Amniotic stem cell (primary cell): ENCODE measurements at places on chromosomes 11 and 22.

- no peak for DNase-seq
These were observed 4.3 kb downstream of the ZC3H7B start for GRCh38 chr22:41305646-41306045.

DNA sequence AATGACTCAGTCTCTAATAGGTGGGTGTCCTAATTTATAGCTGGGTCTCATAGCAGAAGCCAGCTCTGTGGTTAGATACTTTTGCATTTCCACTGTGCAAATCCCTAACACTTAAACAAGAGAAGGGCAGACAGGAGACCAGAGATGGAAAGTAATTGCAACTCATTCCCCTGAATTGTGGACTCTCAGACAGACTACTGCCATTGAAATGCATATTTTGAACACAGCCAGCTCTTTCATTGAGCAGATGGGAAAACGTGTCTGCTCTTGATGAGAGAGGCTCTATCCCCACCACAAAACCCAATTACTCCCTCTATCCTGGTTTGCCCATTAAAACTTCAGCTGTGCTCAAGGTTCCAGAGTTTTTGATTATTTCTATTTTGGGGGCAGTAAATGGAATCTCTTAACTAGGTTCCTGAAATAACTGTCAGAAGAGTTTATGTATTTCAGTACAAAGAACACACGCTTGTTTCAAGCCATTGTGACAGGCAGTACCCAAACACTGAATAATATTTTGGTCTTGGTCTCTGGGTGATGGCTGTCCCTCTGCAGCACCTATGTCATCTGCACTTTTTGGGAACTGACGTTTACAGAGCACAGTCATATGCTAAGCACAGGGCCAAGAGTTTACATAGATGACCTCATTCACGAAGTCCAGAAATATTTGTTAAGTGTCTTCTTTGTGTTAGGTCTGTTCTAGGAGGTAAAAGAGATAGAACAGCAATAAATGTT is 41.7 kb downstream of the FAM227A start:
- DNase-seq = no peak

DNA sequence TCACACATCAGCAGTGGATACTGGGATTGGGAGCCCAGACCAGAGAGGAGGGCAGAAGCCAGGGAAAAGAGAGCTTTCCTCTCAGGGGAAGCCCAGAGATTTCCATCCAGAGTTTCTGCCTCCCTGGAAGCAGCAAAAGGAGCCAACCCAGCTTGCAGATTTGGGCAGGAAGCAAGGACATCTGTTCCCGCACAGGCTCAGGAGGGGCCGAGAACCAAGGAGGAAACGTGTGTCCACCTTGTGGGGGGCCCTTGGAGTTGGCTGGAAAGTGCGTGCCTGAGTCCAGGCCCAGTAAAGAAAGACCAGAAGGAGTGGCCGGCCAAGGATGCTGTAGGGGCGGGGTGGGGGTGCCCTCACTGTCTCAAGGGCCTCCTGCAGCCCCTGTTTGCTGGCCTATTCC is 6.0 kb upstream of the NPTXR start:
- no peak for DNase-seq

GRCh38 chr11:129580278-129580677 is 204.6 kb downstream of the BARX2 start:
- no peak for DNase-seq

DNA sequence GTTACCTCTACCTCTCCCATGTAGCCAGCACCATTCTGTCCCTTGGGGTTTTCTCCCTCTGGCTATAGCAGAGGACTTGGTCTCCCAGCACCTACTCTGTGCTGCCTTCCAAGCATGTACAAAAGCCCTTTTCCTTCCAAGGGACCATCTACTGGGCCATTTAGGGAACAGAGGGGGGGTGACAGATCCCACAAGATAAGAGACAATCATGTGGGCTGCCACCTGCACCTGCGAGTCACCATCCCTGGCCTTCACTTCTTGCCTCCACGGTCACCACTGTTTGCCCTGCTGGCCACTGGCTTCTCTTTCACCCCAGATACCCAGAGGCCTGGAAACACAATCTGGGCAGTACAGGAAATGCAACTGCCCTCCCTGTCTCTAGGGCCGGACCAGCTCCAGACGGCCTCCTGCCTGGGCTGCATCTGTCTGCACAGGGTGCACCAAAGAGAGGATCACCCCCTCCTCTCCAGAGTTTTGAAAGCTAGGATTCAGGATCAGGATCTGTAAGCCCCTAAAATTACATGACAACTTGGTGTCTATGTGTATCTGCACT is 160.8 kb upstream of the NECTIN1 start:
- no peak for DNase-seq

- no peak for DNase-seq
These were observed 528.5 kb upstream of the B3GAT1 start for GRCh38 chr11:134940441-134941126.

GRCh38 chr22:23677701-23677995 is 13.2 kb upstream of the RGL4 start:
- DNase-seq = no peak

DNA sequence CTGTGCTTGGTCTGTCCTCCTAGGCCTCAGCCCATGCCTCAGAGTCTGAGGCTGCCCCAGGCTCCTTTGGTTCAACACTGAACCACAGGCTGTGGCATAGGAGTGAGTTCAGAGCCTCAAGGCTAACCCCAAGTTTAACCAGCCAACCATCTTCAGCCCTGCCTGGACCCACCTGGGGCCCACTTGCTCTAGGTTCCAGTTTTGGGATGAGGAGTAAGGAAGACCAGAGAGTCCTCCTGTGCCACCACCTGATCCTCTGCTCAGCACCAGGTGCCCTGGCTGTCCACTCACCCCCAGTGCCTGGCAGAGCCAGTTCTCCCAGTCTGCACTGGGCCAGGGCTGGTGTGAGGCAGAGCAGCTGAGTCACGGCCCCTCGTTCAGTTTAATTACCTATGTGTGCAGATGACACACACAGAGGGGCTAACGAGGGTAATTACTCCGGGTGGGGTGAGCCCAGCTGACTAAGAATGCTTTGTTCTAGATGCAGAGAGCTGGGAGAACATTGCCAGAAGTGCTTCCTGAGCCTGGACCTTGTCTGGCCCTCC is 12.0 kb upstream of the TMPRSS13 start:
- no peak for DNase-seq

- no peak for DNase-seq
These were observed 95.4 kb downstream of the MORC2 start for GRCh38 chr22:30873086-30873650.

DNA sequence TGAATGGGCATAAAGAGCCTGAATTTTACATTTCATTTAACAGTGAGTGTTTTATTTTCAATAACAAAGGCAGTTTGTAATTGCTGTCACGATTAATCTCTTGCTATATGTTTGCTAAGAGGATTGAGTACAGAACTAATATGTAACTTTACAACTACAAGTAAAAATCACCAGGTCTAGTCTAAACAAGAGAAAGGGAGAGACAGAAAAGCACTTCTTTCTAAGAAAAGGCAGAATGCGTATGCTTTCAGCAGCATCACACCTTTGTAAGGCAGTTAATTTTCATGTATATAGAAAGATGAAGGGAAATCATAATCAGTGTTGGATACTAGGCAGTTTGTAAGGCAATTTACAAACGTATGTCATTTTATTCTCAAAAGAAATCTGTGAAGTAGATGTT is 169.8 kb downstream of the NELL1 start:
- DNase-seq = no peak

GRCh38 chr22:44686873-44687600 is 15.0 kb upstream of the PRR5 start:
- DNase-seq = no peak

- peak; percentile 90 for DNase-seq
These were observed 8.3 kb downstream of the KIRREL3 start for GRCh38 chr11:126992065-126992803.

DNA sequence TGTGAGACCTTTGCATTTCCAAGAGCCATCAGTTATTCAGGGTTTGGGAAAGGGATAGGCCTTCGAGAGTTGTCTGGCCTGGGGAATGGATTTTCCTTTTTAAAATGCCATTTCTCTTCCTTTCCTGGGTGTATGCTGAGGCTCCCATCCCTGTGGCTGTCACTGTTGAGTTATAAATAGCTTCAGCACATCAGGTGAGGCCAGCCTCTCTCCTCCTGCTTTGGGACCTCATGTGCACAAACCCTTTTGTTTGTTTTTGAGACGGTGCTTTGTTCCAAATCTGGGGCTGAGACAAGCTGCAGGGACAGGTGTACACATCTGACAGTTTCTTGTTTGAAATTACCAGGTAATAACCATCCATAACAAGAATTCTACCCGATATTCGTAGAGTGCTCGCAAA is 1.3 kb downstream of the TEF start:
- no peak for DNase-seq

GRCh38 chr11:115741376-115742107 is 237.3 kb upstream of the CADM1 start:
- no peak for DNase-seq

- DNase-seq = peak; percentile 14
These were observed 16.2 kb upstream of the SHANK3 start for GRCh38 chr22:50656122-50657070.

GRCh38 chr11:73157101-73158010 is 15.2 kb upstream of the FCHSD2 start:
- DNase-seq = peak; percentile 59

DNA sequence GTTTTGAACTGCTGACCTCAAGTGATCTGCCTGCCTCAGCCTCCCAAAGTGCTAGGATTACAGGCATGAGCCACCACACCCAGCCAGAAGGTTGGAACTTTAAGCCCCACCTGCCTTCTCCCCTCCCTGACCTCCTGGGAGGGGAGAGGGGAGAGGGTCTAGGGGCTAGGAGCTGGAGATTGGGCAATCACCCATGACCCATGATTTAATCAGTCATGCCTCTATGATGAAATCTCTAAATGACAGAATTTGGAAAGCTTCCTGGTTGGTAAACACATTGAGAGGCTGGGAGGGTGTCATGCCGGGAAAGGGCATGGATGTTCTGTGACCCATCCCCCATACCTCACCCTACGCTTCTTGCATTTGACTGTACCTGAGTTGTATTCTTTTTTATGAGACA is 17.1 kb upstream of the TFIP11 start:
- no peak for DNase-seq
